ENCODE measurements at places on chromosomes 7 and 10. TPM values are rescaled to one million over a fixed set of nuclear protein-coding genes. Genes with fewer than 3 reads are reported as not detected.

ADARB2 gene
- total RNA-seq: not detected

SPDYE11 gene
- not detected for total RNA-seq

HOXA6 gene
- not detected for total RNA-seq

CPED1 gene
- total RNA-seq: 32.2 TPM

CTAGE8 gene
- total RNA-seq: not detected

TFPI2 gene
- total RNA-seq: 166 TPM

GNGT1 gene
- not detected for total RNA-seq

COMMD3 gene
- total RNA-seq: 27.8 TPM

TRPV5 gene
- total RNA-seq: not detected

SPDYE9 gene
- not detected for total RNA-seq

ASB10 gene
- not detected for total RNA-seq

GARIN1A gene
- total RNA-seq: 0.53 TPM

GALNT17 gene
- total RNA-seq: 0.35 TPM

IFIT1B gene
- not detected for total RNA-seq

HMX3 gene
- not detected for total RNA-seq

TDRD1 gene
- total RNA-seq: 7.7 TPM

TACC2 gene
- total RNA-seq: 1.8 TPM

ADAM22 gene
- 0.08 TPM for total RNA-seq

OR6B1 gene
- not detected for total RNA-seq

BLVRA gene
- total RNA-seq: 22.7 TPM

ANLN gene
- 14.5 TPM for total RNA-seq

UCMA gene
- total RNA-seq: not detected

SLIT1 gene
- total RNA-seq: 0.35 TPM

MMRN2 gene
- total RNA-seq: 17.8 TPM

PRLHR gene
- total RNA-seq: not detected

EBF3 gene
- total RNA-seq: 8.8 TPM

WNT8B gene
- total RNA-seq: not detected

LRRN3 gene
- total RNA-seq: 0.47 TPM

ELN gene
- 385 TPM for total RNA-seq

PNLIPRP1 gene
- not detected for total RNA-seq

Measured in smooth muscle cell of the coronary artery (primary cell).